Activated naive CD4-positive, alpha-beta T cell treated with anti-CD3 and anti-CD28 coated beads, Interleukin-2, amount 50 U/mL, for 72 hours (primary cell): ENCODE measurements at places on chromosomes 5 and 9.

DNA sequence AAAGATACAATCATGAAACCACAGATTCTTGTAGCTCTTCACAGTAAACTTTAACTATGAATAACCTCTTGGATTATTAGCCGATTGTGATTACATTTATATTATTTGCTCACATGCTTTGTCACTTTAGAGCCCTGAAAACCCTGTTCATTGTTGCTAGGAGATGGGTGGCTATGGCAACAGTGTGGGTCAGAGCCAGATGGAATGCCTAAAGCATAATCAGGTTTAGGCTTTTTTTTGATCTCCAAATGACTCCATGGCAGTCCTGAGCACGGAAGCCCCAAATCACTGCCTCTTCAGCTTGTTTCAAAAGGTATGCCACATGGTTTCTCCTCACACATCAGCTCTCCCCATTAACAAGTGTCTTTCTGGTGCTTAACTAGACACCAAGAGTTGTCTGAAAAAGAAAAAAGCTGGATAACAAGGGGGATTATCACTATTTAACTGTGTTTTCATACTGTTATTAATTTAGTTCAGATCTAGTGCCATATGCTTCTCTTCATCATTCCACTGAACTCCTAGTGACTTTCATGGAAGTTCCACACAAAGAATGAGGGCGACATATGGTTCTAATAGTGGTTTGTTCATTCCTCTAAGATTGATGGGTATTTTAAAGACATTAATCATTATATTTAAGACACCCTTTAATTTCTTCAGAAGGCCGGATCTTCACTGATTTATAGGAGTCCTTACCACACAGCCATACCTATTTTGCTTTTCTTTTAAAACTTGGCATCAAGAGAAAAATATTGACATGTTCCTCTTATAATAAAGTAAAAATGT, 88.8 kb upstream of the PAM start:
- DNase-seq, result no peak

- no peak for DNase-seq
Observed at GRCh38 chr5:80149161-80149609, 106.7 kb downstream of the SERINC5 start.

- DNase-seq, result no peak
Observed at GRCh38 chr5:98318386-98318785, 455.1 kb upstream of the RGMB start.

- DNase-seq, result no peak
Observed at GRCh38 chr5:66367814-66368541, 223.9 kb downstream of the SREK1 start.

GRCh38 chr9:6893350-6894131, 135.8 kb downstream of the KDM4C start:
- no peak for DNase-seq

GRCh38 chr9:73745598-73745997, 593.9 kb downstream of the ANXA1 start:
- no peak for DNase-seq

- no peak for DNase-seq
Observed at GRCh38 chr5:13403351-13403750, 541.1 kb downstream of the DNAH5 start.

- DNase-seq, result no peak
Observed at GRCh38 chr5:75632321-75632720, 21.1 kb downstream of the ANKDD1B start.

DNA sequence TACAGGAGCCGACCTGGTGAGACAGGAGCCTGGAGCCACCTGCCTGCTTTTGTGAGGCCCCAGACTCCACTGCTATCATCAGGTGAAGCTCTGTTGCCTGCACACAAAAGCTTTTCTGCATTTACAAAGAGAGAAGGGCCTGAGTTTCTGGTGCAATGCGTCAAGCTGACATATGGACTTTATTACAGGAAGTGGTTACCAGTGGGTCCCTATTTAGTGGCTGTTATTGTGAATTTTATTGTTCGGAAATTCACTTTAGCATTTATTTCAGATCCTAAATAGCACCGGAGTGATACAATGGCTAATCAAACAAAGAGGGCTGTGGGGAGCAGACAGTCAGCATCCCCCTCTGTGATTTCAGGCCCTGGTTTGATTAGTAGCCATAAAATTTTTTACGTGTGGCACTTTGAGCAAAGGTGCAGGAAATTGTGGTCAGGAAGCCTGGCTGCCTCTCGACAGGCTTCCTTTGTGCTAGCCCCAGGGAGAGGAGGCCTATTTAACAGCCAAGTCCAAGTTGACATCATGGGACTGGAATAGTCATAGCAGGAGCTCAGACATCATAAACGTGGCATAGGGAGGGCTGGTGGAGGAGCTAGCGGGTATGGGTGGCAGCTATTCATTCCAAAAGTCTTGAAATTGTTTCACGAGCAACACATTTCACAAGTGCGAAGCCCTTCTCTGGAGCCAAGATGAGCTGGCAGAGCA, 8.4 kb downstream of the TGFBI start:
- peak; percentile 58 for DNase-seq

DNA sequence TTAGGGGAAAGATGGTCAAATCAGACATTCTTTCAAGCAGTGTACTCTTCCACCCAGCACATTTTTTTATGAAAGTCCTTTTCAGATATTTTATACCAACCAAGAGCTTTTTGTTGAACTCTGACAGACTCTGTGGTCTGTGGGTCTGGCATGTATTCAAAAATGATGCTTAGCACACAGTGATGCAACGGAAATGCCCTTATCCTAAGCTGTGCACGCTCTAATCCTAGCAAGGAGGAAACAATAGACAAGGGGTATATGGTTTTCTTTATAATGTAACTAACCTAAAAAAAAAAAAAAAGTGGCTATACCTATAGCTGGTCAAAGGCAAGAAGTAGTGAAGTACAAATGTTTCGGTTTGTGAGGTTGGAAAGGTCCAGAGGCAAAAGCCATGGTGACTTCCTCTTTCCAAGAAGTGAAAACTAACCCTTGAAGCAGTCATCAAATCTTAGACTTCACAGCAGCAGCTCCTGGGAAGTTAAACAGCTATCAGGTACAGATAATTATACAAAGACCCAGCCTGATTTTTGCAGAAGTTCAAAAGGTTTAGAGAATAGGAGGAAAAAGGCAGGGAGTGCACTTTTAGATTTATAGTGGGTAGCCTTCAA, 82.5 kb downstream of the SEMA6A start:
- DNase-seq, result no peak

- no peak for DNase-seq
Observed at GRCh38 chr9:70053864-70054263, 10.2 kb downstream of the MAMDC2 start.

DNA sequence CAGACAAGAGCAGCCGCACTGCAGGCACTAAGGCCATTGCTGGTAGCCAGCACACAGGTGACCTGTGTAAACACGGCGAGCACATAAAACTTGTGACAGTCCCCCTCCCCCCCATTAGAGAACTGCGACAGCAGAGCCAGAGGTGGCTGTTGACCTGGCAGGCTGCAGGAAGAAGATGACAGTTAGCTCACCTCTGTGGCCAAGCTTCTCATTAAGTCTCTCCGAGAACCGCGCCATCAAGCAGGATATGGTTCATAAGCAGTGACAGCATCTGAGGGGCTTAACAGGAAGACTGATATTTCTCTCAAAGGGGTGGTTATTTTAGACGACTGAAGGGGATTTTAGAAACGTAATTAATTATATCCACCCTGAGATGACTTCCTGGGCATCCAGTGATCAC, 5.2 kb downstream of the SURF4 start:
- peak; percentile 65 for DNase-seq

- DNase-seq, result no peak
Observed at GRCh38 chr5:103092676-103093075, 27.3 kb downstream of the GIN1 start.

DNA sequence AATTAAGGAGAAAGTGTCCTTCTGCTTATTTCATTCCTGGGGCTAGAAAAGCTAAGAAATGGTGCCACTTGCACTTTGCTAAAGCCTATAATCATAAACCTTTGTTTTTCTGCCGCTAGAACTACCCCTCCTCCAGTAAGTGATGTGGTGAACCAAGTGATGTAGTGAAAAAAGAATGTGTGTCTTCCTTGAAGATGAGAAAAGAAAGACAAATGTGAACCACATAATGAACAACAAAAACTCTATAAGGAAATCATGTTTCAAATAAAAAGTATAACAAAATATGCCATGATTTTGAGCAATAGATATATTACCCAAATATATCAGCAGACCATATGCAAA, 179.0 kb upstream of the SGCD start:
- DNase-seq, result no peak

DNA sequence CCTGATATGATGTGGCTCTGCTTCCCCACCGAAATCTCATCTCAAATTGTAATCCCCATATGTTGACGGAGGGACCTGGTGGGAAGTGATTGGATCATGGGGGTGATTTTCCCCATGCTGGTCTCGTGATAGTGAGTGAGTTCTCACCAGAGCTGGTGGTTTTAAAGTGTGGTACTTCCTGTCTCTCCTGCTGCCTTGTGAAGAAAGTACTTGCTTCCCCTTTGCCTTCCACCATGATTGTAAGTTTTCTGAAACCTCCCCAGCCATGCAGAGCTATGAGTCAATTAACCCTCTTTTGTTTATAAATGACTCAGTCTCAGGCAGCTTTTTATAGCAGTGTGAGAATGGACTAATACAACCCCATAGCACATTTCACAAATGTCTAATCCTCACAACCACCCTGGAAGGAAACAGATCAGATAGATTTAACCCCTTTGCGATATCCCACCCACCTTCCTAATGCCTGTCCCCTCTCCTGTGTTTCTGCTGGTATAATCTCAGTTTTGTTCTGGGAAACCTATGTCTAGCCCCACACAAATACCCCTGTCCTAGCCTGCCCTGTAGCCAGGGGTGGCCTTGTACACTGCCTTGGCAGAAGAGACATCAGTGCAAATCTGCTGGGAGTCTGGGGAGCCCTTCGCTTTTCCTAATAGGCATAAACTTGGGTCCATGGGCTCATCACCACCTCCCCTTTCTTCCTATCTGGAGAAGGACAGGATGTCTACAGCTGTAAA, 157.0 kb upstream of the RAI14 start:
- no peak for DNase-seq

- DNase-seq, result no peak
Observed at GRCh38 chr9:3451956-3452355, 73.8 kb downstream of the RFX3 start.

DNA sequence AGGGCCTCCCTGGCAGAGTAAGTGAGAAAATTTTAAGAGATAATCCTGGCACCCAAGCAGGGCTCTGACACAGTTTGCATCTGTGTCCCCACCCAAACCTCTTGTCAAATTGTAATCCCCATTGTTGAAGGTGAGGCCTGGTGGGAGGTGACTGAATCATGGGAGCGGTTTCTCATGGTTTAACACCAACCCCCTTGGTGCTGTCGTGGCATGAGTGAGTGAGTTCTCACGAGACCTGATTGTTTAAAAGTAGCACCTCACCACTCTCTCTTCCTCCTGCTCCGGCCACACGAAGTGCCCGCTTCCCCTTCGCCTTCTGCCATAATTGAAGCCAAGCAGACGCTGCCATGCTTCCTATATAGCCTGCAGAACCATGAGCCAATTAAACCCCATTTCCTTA, 80.1 kb downstream of the FBXW11 start:
- DNase-seq, result no peak

GRCh38 chr9:3027210-3027609, 183.3 kb upstream of the PUM3 start:
- DNase-seq, result no peak

GRCh38 chr9:132832171-132832881, 45.8 kb downstream of the AK8 start:
- no peak for DNase-seq

- DNase-seq, result no peak
Observed at GRCh38 chr5:139038613-139039305, 159.4 kb downstream of the SIL1 start.

GRCh38 chr9:104725014-104725413, 22.5 kb upstream of the NIPSNAP3A start:
- DNase-seq, result no peak

GRCh38 chr5:37837414-37838032, 2.3 kb downstream of the GDNF start:
- DNase-seq, result peak; percentile 85

DNA sequence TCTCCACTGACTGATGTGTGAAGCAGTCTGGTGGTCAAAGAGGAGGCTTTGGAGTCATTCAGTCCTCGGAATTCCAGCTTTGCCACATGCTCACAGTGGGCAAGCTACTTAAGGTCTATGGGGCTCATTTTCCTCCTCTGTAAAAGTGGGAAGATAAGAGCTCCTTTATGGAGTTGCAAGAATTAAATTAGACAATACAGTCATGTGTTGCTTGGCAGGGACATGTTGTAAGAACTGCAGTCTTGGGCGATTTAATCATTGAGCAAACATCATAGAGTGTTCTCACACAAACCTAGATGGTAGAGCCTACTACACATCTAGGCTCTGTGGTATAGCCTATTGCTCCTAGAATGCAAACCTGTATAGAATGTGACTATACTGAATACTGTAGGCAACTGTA, 253.9 kb downstream of the SH3GL2 start:
- DNase-seq, result no peak

DNA sequence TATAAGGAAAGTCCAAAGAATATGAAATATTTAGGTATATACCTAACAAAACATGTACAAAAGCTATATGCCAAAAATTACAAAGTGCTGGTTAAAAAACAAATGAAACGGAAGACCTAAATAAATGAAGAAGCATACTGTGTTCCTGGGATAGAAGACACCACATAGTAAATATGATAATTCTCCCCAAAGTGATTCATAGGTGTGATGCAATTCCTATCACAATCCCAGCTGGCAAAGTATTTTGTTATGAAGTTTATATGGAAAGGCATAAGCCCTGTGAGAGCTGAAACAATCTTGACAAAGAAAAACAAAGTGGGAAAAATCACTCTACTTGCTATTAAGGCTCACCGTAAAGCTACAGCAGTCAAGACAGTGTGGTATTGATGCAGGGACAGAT, 2.6 kb upstream of the SMIM23 start:
- no peak for DNase-seq

- DNase-seq, result no peak
Observed at GRCh38 chr5:160926428-160926827, 74.4 kb upstream of the ATP10B start.

GRCh38 chr9:135326633-135327152, 152.9 kb upstream of the PPP1R26 start:
- DNase-seq, result no peak

GRCh38 chr9:98374385-98375051, 119.1 kb upstream of the TBC1D2 start:
- peak; percentile 44 for DNase-seq

GRCh38 chr5:17046320-17046719, 110.2 kb upstream of the MYO10 start:
- no peak for DNase-seq

DNA sequence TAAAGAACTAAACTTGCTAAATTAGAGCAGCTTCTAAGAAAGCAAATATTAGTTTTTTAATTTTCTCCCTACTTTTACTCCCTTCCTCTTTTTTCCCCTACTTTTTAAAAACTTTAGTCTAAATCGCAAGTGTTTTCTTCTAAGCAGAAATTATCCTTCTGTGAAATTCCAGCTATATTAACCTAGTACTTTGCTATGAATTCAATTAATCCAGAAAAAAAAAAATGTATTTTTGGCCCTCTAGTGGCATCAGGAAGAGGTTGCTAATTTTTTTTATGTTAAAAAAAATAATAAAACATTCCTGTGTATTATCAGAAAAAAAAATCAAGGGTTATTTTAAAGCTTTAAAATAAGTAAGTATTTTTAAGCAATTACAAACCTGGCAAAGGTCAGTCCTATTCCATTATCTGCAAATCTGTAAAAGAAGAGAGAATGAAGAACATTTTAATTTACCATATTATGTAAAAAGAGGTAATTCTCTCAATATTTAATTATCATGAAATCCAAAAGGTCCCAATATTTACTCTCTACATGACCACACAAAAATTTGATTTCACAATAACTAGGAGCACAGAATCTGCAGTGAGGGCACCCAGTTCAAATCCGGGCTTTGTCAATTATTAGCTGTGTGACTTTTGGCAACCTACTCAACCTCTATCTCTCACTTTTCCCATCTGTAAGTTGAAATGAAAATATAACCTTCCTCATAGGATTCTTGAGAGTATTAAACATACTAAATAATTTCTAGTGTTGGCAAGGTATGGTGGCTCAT, 52.0 kb downstream of the CEMIP2 start:
- no peak for DNase-seq
